ENCODE measurements at places on chromosomes 13 and 19.
A peak's percentile ranks its signal among the peaks of the same experiment; 100 is the strongest.

DNA sequence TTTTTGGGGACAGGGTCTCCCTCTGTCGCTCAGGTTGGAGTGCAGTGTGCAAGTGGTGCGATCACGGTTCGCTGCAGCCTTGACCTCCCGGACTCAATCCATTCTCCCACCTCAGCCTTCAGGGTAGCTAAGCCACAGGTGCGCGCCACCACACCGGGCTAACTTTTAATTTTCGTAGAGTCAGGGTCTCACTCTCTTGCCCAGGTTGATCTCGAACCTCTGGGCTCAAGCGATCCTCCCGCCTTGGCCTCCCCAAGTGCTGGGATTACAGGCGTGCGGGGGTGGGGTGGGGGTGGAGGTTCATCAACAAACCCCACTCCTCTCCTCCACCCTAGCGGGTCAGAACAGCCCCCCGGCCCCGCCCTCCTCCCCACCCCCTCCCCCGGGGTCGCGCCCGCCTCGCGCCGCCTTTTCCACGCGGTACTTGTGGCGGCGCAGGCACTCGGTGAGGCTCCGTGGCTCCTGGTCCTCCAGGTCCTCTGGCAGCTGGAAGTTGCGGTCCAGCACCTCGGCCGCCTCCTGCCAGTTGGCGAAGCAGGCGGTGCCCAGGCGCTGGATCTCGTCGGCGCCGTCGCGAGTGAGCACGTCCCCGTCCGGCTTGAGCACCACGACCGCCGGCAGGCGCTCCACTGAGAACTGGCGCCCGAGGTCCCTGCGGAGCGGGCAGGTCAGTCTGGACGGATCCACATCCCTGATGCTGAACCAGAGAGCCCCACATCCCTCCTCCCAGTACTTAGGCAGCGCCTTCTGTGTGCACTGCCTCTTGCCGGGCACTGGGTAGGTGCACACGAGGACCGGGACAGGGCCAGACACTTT is 5.2 kb downstream of the NXNL1 start:
- no peak for DNase-seq

DNA sequence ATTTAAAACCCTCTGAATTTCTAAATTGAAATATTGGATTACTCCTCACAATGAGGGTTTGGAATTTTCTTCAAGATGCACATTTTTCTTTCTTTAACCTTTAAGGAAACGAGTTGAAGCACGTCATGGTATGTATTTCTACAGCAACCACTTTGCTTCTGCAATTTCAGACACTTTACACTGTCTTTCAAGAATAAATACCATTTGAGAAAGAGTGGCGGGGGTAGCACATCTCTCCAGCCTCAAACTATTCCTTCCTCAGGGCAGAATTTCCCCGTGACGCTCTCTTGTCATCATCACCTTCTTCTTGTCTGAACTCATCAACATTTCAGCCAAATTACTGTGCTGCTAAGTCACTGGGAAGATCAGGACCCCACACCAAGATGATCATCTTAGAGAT is 1073.4 kb downstream of the EFNB2 start:
- no peak for DNase-seq

DNA sequence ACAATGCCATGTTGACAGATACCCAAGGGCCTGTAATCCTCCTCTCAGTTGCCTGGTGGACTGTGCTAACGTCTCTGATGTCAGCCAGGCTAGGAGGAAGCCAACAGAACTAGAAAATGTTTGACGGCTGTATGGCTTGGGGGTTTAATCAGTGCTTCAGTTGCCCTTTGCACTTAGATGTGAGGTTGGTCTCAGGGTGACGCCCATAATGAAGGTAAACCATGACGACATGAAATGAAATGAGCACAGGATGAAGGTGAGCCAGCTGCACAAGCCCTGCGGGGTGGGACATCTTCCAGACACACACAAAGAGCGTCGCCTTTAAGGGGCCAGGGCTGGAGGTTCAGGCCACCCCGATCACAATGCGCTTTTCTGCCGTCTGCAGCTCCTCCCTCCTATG is 127.2 kb downstream of the CRYL1 start:
- no peak for DNase-seq

- no peak for DNase-seq
These were observed 18.7 kb downstream of the EFNA2 start for GRCh38 chr19:1304197-1304924.

GRCh38 chr13:27657724-27658123 is 36.0 kb downstream of the POLR1D start:
- no peak for DNase-seq

DNA sequence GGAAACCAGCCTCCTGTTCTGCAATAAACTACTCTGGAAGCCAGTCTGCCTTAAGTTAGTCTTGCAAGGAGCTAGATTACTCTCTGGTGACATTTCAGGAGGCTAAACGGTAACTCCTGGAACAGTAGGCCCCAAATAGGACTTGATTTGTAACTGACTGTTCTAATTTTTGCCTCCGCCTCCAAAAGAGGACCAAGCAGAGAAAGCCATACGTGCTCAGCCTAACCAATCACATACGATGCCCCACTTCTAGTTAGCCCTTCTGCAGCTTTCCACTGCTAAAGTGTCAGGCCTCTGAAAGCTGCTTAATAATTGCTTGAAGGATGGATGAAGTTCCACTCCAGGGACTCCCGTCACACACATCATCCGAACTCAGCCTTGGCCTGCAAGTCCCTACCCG is 744 bp downstream of the ZNF805 start:
- DNase-seq: peak; percentile 6

GRCh38 chr13:30216111-30216510 is 91.2 kb downstream of the KATNAL1 start:
- no peak for DNase-seq

DNA sequence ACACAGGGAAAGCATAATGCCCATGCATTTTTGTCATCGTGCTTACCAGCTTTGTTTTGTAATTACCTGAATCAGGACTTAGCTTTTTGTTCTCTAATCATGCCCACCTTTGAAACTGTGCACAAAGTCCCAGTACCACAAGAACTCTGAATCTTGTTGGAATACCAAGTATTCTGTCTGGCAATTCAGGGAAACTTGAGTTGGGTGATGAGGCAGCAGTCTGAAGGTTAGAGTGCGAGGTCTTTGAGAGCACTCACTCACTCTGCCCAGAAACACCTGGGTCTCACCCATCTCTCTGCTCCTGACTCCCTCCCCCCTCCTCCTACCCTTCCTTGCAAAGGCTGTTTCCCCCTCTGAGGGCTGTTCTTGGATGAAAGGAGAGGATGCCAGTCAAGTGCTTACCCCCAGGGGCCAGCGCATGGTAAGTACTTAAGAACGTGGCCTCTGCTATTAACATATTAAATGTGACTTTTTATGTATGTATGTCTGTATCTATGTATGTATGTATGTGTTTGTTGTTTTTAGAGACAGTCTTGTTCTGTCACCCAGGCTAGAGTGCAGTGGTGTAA is 22.4 kb downstream of the SIPA1L3 start:
- DNase-seq: no peak
